ENCODE measurements at places on chromosomes 3 and 15.

DNA sequence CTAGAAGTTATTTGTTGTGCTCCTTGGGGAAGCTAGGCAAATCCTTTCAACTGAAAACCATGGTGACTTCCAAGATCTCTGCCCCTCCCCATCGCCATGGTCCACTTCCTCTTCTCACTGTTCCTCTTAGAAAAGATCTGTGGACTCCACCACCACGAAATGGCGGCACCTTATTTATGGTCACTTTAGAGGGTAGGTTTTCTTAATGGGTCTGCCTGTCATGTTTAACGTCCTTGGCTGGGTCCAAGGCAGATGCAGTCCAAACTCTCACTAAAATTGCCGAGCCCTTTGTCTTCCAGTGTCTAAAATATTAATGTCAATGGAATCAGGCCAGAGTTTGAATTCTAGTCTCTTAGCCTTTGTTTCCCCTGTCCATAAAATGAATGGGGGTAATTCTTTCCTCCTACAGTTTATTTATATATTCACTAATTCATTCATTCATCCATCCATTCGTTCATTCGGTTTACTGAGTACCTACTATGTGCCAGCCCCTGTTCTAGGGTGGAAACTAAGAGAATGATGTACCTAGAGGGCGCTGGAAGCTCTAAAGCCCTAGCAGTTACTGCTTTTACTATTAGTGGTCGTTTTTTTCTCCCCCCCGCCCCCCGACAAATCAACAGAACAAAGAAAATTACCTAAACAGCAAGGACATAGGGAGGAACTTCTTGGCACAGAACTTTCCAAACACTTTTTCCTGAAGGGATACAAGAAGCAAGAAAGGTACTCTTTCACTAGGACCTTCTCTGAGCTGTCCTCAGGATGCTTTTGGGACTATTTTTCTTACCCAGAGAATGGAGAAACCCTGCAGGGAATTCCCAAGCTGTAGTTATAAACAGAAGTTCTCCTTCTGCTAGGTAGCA, 657 bp downstream of the PATL2 start:
- DNase-seq, result no peak

DNA sequence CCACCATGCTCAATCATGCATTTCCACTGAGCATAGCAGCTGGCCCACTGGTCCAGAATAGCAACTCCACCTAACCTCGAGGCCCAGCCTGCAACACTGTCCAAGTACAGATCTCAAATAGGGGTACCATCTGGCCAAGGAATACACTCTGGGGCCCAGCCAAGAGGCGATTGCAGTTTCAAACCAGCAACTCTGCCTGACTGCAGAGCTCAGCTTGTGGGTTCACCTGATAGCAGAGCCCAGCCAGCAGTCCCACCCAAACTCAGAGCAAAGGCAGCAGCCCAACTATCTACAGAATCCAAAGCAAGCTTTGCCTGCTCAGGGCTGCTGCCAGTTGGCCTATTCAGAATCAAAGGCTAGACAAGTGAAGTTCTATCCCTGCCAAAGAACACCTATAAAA, 30.5 kb downstream of the POLQ start:
- DNase-seq, result no peak

- DNase-seq, result peak; percentile 64
Measured at GRCh38 chr15:48330855-48331795, at the start of gene DUT. TSS of gene DUT (plus strand) at chr15:48331429. CDS start at chr15:48331516, 87 bp downstream.

DNA sequence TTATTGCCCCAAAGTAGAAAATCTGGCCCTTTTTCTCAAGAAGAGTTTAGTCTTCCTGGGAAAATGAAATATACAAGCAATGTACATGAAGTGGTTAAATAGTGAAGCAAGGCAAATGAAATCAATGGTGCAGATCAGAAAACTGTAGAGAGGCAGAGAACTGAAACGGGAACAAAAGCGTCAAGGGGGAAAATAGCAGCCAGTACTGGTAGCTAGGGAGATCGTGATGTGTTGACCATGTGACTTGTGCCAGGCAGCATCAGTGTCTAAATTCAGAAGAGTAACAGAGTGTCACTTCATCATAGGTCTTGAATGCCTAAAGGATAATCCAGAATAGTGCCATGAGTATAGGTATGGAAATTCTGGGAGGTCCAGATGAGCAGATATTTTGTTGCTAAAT, 163.1 kb downstream of the CHL1 start:
- no peak for DNase-seq

- DNase-seq, result no peak
Measured at GRCh38 chr15:81211376-81211775, 14.7 kb downstream of the IL16 start.

DNA sequence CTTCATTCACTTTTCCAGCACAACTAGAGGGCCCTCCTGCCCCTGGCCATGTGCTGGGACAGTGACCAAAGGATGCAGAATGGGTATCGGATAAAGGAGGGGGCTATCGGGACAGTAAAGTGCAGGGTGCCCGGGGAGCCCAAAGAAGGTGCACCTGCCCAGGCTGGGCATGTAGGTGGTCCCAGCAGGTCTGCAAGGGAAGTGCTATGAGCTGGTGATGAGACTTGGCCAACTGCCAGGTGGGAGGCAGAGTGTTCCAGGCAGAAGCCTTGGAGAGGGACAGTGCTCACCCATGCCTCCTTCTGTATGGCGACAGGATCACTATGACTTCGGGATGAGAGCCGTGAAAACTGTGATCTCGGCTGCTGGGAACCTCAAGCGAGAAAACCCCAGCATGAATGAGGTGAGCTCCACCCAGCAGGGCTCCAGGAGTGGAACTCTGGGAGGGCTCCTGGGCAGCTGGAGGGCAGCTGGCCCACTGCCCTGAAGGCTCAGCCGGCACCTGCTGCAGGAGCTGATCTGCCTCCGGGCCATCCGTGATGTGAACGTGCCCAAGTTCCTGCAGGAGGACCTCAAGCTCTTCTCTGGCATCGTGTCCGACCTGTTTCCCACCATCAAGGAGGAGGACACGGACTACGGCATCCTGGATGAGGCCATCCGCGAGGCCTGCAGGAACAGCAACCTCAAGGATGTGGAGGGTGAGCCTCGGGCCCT, 48.4 kb downstream of the DNAH1 start:
- DNase-seq, result no peak

DNA sequence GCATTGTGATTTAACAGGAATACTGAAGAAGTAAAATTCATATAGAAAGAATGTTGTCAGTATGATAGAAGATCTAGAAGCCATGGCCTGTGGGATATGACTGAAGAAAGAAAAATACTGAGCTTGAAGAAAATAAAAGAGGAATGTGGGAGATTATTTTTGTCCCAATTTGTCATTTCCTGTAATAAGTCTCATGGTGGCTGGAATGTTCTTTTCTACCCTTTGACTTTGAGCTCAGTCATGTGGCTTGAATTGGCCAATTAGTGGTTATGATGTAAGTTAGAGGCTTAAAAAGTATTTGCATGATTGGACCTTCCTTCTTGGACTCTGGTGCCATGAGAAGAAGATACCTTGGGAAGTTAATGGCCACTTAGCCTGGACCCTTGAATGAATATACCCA, 14.1 kb downstream of the APH1B start:
- DNase-seq, result no peak

DNA sequence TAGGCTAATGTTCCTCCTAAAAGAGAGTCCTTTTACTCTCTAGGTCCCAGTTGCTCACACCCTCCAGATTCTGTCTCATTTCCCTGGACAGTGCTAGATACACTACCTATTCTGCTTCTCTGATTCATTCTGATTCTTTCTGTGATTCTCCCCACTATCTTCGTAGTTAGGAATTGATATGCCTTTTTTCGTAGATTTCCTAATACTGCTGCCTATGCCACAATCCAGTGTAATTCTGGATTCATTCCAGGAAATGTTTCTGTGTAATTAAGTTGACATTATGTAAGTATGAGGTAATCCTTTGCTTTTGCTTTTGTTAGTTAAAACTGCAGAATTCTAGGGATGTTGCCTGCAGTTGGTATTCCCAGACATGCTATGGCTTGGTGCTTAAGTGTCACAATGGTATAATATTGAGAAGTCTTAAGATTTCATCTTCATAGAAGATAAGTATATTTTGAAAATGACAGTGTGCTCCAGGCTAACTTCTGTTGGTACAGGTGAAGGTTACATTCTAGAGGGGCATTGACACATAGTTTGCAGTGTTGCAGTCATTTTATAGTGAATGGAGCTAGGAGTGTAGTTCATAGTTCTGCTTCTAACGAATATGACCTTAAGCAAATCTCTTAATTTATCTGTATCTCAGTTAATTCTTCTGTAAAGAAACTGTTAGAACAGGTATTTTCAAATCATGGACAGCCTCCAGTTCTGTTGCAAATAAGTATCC, 54.3 kb downstream of the RIOX2 start:
- DNase-seq, result no peak

DNA sequence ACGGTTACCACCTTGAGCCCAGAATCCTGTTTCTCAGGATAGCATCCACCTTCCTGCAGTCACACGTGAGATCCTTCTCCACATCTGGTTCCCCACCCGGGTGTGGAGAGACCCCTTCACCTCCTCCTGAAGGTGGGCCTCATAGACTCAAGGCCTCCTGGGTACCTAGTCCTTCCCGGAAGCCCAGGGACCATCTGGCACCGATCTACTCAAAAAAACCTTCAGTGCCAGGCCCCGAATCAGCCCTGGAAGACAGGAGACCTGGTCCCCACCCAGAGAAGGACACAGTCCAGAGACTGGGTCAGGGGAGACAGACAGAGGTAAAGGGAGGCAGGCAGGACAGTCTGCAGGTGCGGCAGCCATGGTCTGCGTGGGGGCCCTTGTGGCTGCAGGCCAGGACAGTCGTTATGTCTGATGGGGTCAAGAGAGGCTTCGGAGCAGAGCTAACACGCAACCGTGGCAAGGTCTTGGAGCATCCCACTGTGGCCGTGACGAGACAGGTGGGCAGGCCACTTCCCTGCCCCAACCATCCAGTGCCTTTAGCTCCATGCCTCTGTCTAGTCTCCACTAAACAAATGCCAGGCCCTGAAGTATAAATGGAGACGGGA, 112.2 kb upstream of the ABHD17C start:
- no peak for DNase-seq

- DNase-seq, result no peak
Measured at GRCh38 chr3:18351823-18352744, 73.1 kb downstream of the SATB1 start.

GRCh38 chr3:52015438-52016228, 19.9 kb upstream of the RPL29 start:
- DNase-seq, result no peak

DNA sequence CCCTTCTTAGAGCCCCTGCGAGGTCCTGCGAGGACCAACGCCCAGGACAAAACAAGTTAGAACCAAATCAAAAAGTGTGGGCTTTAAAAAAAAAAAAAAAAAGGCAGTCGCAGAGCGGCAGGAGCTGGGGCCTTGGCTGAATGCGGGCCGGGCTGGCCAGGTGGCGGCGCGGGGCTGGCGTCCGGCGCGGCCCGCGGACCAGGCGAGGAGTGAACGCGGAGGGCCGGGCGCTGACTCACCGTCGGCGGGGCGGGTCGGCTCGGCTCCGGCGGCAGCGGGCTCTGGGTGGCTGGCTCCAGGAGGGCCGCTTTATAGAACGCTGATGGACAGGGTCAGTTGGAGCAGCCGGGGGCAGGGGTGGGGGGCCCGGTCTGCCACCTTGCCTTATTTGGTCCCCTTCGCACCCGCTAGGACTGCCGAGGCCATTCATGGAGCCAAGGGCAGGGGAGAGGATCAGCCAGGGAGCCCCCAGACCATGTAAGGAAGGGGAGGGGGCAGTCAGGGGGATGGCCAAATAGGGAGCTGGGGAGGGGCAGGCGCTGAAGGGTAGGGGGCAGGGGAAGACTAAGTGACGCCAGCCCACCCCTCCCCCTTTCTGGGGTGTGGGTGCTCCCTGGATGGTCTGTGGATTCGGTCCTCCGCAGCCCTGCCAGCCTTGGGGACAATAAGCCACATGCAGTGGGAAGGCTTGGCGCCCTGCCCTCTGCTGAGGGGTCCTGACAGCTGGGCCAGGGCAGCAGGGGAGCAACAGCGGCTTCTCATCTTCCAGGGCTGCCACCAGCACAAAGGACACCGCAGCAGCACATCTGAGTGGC, at the start of gene ACTC1:
Gene ACTC1 (minus strand): TSS at position 283 of the 815 bp plus-strand sequence. CDS start 741 bp downstream, outside the sequence.
- DNase-seq, result no peak

- no peak for DNase-seq
Measured at GRCh38 chr3:38038447-38038911, 529 bp upstream of the DLEC1 start.

DNA sequence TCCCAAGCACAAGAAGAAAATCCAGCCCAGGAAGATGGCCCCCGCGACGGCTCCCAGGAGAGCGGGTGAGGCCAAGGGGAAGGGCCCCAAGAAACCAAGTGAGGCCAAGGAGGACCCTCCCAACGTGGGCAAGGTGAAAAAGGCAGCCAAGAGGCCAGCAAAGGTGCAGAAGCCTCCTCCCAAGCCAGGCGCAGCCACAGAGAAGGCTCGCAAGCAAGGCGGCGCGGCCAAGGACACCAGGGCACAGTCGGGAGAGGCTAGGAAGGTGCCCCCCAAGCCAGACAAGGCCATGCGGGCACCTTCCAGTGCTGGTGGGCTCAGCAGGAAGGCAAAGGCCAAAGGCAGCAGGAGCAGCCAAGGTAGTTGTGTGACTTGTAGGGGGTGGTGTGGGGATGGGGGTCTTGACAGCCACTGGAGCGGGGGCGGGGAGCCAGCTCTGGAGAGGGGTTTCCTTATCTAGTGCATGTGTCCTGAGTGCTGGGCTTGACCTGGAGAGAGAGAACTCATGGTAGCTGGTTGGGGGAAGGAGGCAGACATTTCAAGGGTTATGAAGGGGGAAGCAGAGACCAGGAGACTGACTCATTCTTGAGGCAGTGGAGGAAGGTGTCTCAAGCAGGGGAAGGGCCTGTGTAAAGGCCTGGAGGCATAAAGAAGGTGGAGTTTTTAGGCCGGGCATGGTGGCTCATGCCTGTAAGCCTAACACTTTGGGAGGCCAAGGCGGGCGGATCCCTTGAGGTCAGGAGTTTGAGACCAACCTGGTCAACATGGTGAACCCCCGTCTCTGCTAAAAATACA, 6.2 kb downstream of the H1-8 start:
- no peak for DNase-seq

Data from activated CD8-positive, alpha-beta memory T cell treated with anti-CD3 and anti-CD28 coated beads for 1 hour (primary cell).